ENCODE measurements at places on chromosomes 5 and 9.

DNA sequence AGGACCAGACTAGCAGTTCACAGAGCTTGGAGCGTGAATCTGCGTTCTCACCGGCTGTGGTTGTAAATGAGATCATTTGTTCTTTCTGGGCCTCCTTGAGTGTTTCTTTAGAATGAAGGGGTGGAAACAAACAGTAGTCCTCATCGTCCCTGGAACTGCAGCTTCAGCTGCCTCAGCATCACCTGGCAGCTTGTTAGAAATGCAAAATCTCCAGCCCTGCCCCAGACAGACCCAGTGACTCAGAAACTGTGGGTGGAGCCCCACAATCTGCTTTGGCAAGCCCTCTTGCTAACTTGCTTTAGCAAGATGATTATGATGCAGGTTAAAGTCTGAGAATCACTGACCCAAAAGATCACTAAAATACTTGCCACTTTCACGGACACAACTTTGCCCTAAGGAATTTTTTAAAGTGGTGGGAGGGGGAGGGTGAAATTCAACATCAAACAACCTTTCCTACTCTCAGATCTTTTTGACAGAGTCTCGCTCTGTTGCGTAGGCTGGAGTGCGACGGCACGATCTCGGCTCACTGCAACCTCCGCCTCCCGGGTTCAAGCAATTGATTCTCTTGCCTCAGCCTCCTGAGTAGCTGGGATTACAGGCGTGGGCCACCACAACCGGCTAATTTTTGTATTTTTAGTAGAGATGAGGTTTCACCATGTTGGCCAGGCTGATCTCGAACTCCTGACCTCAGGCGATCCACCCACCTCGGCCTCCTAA lies 86.0 kb downstream of the BRINP1 start:
- peak; percentile 16 for DNase-seq

- no peak for DNase-seq
These were observed 76.0 kb downstream of the ACTL7B start for GRCh38 chr9:108779551-108780325.

GRCh38 chr9:34929506-34930102 lies 28.5 kb upstream of the PHF24 start:
- DNase-seq, result peak; percentile 4

DNA sequence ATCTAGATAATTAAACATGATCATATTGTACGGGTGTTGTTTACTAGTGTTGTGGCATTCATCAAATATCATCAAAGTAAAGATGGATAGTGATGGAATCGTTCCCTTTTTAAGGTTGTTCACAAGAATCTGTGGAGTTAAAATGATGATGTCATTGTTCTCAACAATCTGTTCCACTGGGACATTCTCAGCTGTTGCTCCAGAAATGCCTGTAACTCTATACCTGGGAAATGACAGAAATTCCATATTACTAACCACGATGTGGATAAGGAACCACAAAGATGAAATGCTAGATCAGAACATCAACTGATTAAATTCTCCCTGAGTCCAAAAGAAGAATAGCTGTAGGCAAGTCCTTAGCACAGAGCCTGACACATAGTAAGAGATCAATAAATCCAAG lies 38.0 kb downstream of the RIGI start:
- peak; percentile 16 for DNase-seq
